CD4-positive, alpha-beta T cell treated with Interleukin-17A for 1 hour (primary cell): ENCODE measurements at places on chromosomes 16 and 17.

DNA sequence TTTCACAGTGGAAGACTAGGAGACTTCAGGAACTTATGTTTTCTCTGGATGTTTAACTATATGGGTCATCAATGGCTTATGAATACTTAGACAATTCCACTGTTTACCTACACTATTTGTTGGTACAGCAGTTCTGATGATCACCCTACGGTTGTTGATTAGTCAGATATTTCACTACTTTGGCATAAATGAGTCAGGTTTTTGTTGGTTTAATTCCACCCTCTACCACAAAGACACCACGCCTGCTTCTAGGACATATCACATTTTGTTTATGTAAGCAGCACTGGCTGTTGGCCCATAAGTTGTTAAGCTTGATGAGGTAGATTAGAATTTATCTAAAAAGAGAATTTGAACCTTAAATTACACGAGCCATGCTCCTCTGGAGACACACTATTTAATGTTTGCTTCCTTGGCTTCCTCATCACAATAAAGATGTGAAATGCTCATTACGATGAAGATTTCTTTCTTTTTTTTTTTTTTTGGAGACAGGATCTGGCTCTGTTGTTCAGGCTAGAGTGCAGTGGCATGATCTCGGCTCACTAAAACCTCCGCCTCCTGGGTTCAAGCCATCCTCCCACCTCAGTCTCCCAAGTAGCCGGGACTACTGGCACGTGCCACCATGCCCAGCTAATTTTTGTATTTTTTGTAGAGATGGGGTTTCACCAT is 4.3 kb downstream of the GDE1 start:
- no peak for DNase-seq

DNA sequence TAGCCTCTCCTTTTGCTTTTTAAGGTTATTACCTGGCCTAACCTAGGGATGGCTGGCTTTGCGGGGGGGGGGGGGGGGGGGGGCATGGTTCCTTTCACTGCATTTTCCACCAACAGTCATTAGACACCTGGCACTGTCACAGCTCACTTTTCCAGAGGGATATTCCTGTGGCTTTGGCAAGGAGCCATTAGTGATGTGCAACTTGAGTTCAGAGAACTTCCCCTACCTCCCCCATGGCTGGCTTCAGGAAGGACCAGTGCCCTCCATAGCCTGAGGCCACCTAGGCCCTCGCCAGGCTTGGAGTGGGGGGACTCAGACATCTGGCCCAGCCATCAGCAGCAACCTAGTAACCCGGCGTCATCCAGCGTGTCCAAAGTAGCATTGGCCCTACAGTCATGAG is 234.6 kb downstream of the CPPED1 start:
- DNase-seq = no peak

- DNase-seq = no peak
Observed at GRCh38 chr17:39999067-39999466, 16.2 kb upstream of the CSF3 start.

- DNase-seq = no peak
Observed at GRCh38 chr16:27776556-27777225, 226.7 kb downstream of the KATNIP start.

DNA sequence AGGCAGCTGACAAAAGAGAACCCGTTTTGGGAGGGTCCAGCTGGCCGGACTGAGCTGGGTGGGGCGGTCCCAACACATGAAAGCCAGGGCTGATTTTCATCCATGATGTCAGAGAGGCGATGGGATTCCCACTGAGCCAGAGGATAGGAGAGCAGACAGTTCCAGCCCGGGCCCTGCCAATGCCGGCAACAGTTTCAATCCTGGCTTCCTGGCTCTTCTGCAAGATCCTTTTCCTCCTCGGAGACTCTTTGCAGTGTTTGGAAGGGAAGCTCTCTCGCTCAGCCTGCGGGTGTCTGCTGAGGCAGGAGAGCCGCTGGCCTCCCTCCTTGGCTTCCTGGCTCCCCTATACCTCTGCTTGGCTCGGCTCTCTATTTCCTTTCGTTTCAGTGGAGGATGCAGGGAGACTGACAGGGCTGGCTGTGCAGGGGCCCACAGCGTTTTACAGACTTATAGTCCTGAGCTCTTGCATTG is 145.5 kb upstream of the SOX9 start:
- no peak for DNase-seq

DNA sequence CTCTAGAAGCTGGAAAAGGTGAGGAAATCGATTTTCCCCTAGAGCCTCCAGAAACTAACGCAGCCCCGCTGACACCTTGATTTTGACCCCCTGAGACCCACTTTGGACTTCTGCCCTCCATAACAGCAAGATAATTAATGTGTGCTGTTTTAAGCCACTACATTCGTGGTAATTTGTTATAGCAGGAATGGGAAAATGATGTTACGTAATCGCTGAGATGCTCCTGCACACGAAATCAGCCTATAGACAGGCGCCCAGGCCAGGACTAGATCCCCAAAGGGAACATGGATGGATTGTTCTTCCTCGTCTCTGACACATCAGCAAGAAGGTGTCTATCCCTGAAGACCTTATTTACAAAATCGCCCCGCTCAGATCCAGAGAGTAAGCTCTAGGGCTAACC is 1.4 kb upstream of the MYOCD start:
- no peak for DNase-seq
